ENCODE measurements at places on chromosomes 5 and 9.

DNA sequence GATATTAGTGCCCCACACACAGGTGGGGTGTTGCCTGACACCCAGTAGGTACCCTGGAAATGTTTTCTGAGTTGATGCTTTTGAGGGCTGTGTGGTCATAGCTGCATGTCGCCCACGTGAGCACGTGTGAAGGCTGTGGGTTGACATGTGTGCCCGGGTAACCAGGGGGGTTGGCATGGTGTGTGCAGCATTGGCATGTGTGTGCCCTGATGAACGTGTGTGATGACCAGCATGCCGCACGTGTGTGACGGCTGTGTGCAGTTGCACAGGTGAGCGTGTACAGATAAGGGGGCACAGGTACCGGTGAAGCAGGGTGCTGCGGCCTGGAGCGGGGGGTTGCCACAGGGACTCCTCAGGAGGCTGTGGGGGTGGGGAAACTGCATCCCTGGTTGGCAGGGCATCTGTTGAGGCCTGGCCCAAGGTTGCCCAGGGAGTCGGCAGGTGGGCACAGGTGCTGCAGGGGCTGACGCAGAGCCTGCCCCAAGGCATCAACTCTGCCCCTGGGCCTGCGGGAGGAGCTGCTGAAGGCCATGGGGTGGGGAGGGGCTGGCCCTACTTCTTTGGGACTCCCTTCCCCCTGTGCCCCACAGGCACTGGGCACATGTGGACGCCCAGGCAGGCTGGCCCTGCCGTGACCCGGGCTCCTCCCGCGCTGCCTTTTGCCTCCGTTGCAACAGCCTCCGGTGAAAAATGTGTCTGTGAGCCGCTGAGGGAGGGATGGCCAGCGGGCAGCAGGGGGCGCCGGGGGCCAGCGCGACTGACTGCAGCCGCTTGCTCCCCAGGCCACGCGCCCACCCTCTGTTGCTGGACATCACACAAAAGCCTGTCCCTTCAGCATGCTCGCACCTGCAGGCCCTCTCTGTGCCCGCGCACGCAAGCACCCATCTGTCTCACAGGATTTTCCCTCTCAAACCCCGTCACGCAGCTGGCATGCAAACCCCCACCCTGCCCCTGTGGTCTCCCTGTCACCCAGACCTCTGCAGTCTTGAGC is 2.2 kb downstream of the UNC5A start:
- peak; percentile 60 for DNase-seq

DNA sequence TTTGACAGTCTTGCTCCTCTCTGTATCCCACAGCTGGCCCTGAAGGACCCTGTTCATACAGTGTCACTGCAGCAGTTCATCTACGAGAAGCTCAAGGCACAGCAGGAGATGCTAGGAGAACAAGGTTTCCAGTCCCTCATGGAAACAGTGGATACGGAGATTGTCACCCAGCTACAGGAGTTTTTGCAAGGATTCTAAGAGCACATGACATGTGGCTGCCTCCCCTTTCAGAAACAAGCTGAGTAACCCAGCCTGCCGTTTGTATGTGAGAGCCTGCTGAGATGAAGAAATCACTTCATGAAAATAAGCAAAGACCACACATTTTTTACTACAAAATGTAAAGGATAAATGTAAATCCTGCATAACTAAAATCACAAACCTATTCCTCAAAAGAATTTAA is 48.5 kb downstream of the LRRC70 start:
- DNase-seq: no peak

GRCh38 chr9:27538647-27539046 is 9.0 kb upstream of the MOB3B start:
- DNase-seq: no peak

DNA sequence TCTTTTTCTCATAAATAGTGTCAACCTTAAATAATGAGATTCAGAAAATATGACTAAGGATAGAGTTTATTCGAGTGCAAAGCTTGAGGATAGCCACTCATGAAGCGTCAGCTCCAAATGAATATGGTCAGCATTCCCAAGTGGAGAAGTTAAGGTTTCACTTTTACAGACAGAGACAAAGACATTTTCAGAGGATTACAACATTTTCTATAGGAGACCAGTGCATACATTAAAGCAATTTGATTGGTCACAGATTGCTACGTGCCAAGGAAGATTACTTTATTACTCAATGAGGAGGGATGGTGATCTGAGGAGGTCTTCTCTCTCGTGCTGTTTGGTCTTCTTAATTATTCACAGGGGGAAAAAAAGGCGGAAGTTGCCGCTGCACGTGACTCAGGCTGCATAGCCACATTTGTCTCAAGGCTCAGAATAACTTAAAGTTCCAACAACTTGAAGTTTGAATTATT is 60.1 kb upstream of the SPATA31C2 start:
- DNase-seq: no peak

DNA sequence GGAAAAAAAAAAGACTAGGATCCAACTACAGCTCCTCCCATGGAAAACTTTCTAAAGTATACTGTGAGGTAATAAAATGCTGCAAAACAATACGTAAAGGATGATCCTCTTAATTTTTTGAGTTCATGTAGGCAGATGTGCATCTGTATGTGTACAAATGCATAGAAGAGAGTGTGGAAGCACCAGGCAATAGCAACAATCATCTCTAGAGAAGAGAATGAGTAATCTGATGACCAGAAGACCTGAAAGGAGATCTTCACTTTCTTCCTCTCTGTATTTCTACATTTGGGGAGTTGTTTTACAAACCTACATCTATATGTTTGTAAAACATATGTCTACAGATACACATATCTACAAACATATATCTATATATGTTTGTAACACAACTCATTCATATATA is 29.3 kb upstream of the SPDL1 start:
- no peak for DNase-seq

DNA sequence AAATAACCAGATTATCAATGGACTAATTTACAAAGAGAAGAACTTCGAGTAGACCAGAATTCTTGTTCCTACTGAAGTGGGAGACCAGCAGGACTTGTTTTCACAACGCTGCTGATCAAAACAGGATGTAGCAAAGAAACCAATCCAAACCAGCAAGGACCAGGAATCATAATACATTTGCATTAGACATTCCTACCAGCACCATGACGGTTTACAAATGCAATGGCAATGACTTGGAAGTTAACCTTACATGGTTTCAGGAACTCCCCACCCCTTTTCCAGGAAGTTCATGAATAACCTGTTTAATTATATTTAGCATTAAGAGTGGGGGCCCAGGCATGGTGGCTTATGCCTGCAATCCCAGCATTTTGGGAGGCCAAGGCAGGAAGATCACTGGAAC is 100.0 kb downstream of the LPAR1 start:
- no peak for DNase-seq

DNA sequence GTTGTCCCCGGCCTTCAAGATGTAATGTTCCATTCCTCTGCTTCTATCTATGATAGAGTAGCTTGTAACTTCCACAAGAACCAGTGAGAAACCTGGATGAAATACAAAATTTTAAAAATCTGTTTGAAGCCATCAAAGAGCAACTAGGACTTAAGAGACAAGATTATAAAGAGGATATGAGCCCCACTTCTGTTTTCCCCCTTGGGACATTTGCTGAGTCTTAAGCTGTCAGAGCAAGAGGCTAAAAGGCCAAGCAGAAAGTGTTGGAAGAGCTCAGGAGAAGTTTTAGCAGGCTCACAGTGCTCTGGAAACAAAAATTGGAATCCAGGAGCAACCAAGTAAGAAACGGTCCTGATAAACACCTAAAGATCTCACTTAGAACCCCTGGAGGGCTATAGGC is 76.1 kb downstream of the ADRB2 start:
- DNase-seq: no peak

GRCh38 chr9:113669522-113670115 is 206.1 kb downstream of the RGS3 start:
- no peak for DNase-seq

DNA sequence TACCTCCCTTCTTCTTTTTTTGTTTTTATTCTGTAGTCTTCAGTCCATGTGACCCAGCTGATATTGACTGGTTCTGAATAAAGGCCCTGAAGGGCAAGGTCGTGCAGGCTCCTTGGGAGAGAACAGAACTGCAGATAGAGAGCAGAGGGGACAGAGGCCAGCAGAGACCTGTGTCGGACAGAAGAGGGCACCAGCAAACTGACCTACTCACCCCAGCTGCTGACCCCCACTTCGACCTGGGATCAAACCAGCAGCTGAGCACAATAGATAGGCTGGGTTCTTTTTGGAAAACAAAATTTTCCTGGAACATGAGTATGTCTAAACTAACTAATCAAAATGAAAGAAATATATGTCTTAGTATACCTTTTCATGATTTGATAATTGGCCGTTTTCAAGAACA is 695.1 kb downstream of the NR2F1-AS1 start:
- no peak for DNase-seq

GRCh38 chr9:36937346-36937745 is 96.7 kb downstream of the PAX5 start:
- DNase-seq: no peak

DNA sequence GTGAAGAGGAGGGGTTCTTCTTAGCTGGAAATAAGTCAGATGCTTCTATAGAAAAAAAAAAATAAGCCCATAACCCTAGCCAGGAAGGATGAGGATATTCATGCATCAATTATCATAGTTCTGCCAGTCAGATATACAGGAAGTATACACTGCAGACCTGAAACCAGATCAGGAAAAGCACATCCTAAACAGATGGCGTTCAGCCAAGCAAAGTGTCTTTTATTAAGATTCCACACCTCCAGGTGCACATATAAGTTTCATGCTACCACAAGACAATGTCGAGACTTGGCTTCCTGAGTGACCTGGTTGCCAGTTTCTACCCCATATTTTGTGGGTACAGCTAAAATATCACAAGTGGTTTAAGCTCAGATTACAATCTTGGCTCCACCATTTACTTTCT is 108.3 kb downstream of the CETN3 start:
- DNase-seq: no peak

GRCh38 chr9:100324594-100325200 is 28.0 kb downstream of the TEX10 start:
- peak; percentile 20 for DNase-seq

DNA sequence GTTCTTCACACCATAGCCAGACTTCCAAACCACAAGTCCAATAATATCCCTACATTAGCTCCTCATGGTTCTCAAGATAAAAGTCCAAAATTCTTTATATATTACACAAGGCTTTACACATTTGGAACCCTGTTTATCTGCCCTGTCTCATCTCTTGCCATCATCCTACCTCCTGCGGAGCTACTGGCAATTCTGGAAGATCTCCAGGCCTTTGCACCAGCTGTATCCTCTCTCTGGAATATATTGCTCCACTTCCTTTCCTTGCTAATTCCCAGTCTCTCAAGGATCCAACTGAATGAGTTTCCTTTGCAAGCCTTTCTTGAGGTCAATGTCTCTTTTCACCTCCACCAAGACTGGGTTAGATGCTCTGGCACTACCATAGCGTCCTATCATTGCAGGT is 41.3 kb upstream of the MIER3 start:
- DNase-seq: no peak
